Activated effector memory CD4-positive, alpha-beta T cell treated with Interleukin-2 at 50 U/mL for 16 hours (primary cell): ENCODE measurements at places on chromosomes 12 and 14.

GRCh38 chr14:70077720-70078119 is 111.0 kb downstream of the SLC8A3 start:
- no peak for DNase-seq

GRCh38 chr12:102016472-102016871 is 45.3 kb downstream of the WASHC3 start:
- DNase-seq, result no peak

- DNase-seq, result no peak
Measured at GRCh38 chr12:30952015-30952414, 25.5 kb downstream of the TSPAN11 start.

DNA sequence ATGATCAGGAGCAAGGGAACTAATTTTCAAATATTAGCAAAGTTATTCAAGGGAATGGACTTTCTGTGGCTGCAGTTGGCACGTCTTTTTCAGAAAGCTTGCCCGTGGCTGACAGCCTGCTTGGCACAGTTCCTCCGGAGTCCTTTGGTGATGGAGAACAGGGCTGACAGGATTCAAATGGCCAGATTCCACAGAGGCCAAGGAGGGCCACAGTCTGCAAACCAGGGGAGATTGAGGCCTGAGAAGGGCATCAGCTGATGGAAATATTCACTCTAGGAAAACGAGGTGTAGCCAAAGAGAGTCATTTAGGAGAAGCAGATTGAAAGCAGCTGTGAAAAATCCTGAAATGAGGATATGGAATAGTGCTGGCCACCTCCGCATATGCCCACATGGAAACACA is 178.3 kb downstream of the EMP1 start:
- no peak for DNase-seq

DNA sequence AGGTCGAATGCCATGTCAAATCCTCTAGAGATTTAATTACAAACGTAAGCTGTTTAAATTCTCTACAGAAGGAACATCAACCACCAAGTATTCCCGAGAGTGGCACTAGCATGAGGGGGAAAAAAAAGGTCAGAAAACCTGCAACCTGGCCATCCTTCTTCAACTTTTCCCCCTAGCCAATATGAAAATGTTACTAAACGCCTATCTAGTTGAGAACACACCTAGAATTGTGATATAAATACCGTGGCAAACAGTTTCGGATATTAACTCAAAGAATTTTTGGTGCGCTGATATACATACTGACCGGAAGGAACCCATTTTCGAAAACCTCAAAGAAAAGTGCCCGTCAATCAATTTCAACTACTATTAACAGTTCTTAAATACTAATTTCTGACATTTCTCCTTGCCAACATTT is 1.8 kb downstream of the HNRNPC start:
- no peak for DNase-seq

GRCh38 chr12:98895086-98895651 is 250.1 kb downstream of the APAF1 start:
- no peak for DNase-seq

DNA sequence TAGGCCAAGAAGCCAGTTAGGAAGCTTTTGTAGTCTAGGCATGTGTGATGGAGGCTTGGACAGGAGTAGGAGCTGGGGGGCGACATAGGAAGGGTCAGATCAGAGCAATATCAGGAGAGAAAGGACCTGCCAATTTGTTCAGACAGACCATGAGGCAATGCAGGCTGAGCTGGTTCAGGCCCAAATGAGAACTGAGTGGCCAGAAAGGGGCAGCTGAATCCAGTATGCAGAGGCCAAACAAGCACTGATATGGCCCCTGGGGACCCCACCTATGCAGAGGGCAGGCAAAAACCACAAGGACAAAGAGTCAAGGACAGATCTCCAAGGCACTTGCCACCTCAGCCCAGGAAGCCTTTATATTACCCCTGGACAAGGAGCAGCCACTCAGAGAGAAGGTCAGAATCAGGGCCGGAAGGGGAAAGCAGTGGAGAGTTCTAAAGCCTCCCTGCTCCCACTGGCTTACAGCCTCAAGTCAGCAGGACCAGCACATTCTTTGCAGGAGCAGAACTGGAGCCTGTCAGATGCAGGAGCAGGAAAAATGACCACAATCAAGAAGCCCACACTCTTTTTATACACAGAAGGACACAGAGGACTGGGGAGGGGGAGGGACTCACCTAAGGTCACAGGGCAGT is 37.2 kb downstream of the CLMN start:
- DNase-seq, result no peak

DNA sequence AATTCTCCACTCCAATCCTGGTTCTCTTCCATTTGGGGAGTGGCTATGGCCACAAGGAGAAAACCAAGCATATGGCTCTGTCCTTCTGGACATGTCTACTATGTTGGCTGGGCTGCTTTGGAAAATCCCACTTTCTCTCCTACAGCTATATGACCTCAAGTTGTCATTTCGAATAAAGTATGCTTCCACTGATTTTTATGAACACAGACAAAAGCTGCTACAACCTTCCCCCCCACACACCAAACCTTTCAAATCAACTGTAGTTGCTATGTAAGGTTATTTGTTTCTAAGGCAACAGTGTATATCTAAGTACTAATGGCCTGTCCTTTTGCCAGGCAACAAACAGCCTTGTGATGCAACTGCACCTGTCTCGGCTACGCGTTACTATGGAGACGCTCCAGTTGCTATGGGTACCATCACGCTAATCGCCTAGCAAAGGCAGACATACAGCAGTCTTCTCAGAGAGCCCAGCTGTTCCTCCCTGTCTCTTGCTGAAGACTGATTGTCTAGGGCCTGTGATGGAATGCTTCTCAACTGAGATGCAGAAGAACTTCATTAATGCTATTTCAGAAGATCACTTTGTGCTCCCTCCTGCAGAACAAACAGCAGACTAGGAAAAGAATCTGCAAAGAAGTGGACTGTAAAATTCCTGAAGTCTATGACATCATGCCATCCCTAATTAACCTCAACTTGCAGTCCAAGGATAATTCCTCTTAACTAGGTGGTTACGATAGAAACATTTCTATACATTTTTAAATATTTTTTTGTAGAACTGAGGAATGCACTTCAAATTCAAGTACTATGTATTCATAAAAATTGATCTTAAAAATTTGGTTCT is 67.6 kb downstream of the FOXN3 start:
- DNase-seq, result no peak

DNA sequence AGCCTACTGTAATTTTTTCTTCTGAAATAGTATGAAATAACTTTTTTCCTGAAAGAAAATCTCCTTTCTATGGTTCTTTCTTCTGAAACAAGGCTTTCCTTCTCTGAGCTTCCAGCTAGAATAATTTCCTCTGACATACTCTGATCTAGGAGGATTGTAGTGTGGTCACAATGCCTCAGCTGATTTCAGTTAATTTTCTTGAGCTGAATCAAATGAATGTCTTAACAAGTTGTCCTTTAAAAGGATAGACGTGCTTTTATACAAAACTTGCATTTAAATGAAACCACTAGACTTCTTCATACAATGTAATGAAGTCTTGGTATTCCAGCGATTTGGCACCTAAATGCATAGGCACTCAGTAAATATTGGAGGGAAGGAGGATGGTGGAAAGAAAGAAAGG is 94.4 kb downstream of the BICD1 start:
- no peak for DNase-seq

GRCh38 chr12:49974231-49974675 is 1.5 kb downstream of the AQP6 start:
- no peak for DNase-seq

DNA sequence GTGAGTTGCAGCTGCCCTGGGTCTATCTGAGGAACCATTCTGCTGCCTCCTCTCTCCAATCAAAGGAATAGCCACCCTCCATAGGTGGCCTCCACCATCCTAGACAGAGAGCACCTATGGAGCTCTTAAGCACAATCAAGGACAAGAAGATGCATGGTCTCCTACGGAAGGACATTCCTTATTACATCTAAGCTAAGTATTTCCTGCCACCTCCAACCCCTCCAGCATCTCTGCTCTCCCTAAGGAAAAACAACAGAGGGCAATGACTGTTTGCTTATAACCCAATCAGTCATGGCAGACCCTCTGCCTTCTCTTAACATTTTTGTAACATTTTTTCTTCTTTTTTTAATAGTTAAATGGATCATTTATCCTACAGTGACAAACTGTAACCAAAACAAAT is 14.8 kb upstream of the OR6J1 start:
- DNase-seq, result no peak

DNA sequence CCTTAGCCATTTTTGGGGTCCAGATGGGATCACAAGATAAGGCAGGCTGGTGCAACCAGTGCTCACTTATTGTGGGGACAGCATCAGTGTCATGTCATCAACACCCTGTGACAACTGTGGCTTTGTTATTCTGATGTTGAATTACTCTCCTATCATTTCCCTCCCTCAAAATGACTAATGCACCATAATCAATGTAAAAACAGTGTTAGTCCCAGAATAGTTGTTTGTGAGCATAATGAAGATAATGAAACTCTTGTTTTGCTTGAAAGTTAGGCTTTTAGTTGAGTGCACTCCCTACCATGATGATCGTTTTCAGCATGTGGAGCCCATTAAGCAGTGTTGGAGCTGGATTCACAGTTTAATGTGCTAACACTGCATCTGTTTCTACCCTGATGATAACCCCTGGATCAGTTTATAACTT is 151.4 kb downstream of the TMTC2 start:
- no peak for DNase-seq

DNA sequence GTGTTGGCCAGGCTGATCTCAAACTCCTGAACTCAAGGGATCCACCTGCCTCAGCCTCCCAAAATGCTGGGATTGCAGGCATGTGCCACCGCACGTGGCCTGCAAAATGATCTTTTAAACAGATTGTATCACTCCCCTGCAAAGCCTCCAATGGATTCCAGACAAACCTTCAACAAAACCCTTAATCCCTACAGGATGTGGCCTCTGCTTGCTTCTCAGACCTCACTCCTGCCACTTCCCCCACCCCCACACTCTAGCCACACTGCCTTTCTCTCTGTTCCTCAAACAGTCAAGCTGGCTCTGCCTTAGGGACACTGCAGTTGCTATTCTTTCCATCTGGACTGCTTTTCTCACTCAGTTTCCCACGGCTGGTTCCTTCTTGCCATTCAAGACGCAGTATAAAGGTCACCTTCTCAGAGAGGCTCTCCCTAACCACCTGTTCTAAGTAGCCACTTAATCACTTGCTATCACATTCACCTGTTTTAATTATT is 47.3 kb upstream of the TMED10 start:
- DNase-seq, result no peak

DNA sequence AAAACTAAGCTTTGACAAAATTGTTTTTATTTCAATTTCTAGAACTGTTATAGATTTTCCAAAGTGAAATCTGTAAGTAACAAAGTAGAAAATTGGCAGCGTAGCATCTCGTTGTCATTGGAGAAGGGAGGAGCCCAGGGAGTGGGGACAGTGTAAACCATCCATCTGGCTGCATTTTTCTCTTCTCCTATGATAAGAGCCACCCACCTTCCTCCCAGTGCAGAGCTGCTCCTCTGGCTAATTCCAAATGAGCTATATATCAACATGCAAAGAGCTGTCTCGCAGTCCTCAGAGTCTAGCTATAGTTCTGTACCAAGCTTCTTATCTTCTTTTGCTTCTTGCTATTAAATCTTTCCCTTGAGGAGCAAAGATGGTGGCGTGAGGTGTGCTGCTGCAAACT is 56.6 kb downstream of the SCN8A start:
- no peak for DNase-seq

GRCh38 chr12:28253161-28253641 is 62.9 kb downstream of the CCDC91 start:
- DNase-seq, result no peak

DNA sequence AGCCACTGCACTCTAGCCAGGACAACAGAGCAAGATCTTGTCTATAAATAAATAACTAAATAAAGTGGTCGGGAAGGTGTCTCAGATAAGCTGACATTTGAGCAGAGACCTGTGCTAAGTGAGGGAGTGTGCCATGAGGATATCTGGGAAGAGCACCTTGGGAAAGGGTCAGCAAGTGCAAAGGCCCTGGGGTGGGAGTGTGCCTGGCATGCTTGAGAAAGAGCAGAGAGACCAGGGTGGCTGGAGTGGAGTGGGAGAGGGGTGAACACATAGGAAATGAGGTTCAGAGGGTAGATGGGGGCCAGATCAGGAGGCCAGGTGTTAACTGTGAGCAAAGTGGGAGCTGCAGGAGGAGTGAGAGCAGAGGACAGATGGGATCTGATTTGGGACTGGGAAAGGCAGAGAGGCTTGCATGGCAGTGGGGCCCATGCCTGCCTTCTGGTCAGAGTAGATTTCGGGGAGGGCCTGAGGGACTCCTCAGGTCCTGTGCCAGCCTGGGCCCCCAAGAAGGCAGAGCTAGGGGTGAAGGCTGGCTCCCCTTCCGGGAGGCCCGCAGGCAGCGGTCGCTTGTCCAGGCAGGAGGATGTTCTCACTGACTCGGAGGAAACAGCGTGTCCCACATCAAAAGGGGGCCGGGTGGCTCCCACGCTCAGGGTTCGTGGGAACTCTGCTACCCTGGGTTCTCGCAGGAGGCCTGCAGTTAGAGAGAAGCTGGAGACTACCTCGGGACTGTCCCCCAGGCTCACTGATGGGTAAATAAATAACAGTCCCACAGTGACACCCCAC is 32.6 kb downstream of the DTX1 start:
- peak; percentile 49 for DNase-seq

GRCh38 chr12:65631621-65632111 is 192.6 kb upstream of the HMGA2 start:
- DNase-seq, result no peak

DNA sequence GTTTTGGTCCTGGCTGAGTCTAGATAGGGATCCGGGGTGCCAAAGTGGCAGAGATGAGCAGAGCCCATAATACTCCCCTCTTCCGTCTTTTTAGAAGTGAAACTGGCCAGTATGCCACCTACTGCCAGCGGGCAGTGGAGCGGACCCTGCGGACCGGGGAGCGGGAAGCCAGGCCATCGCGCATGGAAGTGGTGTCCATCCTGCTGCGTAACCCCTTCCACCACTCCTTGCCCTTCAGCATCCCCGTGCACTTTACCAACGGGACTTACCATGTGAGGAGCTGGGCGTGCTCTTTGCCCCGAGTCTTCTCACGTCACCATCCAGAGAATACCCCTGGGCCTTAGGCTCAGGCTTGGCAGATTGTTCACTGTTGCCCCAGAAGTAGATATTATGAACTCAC is 21.0 kb downstream of the PIGH start:
- no peak for DNase-seq

- no peak for DNase-seq
Measured at GRCh38 chr14:75986439-75986765, 839 bp downstream of the IFT43 start.

DNA sequence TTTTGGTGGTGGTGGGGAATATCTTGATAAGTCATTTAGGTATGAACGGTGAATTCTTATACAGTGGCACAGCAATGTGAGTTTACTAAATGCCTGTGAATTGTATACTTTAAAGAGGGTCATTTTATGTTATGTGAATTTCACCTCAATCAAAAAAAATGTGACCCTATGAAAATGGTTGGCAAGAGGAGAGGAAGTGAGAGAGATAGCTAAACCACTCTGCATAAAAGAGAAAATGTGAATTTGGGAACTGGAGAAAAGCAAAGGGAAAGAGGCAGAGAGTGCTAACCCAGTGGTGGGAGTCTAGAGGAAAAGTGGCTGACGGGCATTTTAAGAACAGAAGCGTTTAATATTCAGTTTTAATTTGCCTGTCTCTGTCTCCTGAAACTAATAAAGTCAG is 93.8 kb downstream of the SLC38A6 start:
- DNase-seq, result no peak
